ENCODE measurements at places on chromosomes 2 and 18.
A peak's percentile ranks its signal among the peaks of the same experiment; 100 is the strongest.

DNA sequence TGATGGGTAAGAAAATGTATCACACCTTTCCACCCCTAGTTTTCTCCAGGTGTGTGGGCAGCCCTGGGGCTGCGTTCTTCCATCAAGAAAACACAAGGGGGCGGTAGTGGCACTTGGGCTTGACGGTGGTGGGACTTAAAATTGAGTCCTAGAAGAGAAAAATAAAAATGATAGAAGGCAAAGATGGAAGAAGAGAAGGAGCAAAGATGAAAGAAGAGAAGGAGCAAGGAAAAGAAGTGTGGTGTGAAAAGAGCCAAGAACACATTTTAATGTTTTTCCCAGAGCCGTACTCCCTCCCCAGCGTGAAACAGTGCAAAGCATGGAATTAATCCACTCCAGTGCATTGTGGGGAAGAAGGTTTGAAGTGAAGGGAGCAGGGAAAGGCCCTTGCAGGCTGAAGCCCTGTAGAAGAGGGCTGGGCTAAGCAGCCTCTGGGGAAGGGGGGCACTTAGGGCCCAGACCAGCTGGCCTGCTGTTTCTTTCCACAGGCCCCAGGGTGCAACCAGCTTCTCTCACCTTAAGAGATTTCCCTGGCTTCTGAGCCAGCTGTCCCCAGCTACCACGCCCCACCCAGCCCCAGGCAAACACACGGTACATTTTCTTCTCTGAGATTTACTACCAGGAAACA lies 256.8 kb downstream of the RNF152 start:
- DNase-seq, result peak; percentile 51

DNA sequence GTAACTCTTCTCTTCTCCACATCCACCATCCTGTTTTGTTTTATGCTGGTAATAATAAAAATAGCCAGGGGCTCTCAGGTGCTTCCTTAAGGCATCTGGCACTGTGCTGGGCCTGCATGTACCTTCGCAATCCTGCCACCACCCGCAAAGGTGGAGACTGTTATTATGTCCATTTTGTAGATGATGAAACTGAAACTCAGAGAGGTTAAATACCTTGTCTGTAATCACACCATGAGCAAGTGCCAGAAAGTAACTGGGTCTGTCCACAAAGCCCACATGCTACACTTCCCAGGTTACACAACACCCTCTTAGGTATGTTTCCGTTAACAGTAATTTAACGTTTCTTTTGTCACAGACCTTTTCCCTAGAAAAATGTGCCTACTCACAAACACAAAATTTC lies 27.0 kb downstream of the NRP2 start:
- peak; percentile 65 for DNase-seq

DNA sequence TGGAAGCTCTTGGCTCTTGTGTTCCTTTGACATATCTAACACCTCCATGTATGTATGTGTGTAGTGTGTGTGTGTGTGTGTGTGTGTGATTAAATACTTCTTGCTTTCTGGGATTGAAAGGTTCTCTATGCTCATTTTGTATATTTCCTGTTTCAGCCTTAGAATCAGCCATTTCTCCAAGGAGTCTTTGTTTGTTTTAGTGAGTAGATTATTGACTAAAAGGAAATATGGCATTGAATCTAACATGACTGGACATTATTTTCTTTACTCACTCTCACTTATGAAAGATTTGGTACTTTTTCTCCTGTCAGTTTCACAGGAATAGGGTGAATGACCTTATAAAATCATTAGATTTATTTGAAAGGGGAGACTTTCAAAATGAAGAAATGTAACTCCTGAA lies 413.8 kb upstream of the SLC14A2 start:
- DNase-seq, result no peak

- DNase-seq, result no peak
Observed at GRCh38 chr2:8886202-8886518, 48.7 kb upstream of the KIDINS220 start.

GRCh38 chr2:71291398-71291797 lies 40.2 kb upstream of the ZNF638 start:
- no peak for DNase-seq

DNA sequence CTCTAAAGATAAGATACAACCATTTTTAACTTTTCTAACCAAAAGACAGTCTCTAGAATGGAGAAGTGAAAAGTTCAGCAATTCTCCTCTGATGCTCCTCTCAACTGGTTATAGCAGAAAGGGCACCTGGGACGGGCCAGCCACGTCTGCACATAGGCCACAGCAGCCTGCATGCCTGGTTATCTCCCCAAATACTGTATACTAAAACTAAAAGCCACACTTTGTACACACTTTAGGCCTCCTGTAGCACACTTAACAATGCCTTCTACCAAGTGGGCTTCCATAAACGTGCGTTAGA lies 179.1 kb downstream of the ANKRD44 start:
- DNase-seq, result no peak

DNA sequence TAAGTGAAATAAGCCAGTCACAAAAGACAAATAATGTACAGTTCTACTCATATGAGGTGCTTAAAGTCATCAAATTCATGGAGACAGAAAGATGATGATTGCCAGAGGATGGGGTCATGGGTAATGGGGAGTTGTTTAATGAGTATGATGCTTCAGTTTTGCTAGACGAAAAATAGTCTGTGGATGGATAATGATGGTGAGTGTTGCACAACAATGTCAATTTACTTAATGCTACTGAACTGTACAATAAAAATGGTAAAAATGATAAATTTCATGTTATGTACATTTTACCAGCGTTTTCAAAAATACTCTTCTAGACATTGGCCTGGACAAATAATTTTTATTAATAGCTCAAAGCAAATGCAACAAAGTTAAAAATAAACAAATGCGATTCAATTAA lies 118.5 kb upstream of the KYNU start:
- DNase-seq, result no peak

DNA sequence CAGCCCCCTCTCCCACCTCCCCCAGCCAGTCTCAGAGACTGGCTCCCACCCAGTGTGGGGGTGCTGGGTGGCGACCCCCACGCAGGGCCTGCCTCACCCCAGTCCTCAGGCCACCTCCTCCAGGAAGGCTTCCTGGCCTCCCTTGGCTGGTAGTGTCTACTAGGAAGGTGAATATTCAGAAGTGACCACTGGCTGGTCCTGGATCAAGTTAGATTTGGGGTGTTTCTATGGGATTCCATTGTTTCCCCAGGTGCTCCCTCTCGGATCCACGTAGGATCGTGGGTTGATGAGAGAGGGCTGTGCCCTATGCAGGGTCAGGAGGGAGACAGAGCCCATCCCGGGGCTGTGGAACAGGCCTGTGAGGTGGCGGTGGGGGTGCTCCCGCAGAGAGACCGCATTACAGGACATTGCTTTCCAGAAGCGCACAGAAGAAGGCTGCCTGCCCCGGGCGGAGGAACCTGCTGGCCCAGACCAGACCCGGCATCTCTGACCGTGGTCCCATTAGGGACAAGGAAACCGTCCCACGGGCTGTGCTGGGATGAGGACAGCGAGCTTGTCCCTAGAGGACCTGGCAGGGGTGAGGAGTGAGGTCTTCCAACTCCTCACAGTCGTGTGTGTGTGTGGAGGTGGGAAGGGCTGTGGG lies 3.3 kb downstream of the PDCD1 start:
- no peak for DNase-seq

GRCh38 chr2:173030561-173031490 lies 44.8 kb upstream of the MAP3K20 start:
- no peak for DNase-seq

GRCh38 chr18:21164548-21165095 lies 53.0 kb upstream of the ROCK1 start:
- no peak for DNase-seq

DNA sequence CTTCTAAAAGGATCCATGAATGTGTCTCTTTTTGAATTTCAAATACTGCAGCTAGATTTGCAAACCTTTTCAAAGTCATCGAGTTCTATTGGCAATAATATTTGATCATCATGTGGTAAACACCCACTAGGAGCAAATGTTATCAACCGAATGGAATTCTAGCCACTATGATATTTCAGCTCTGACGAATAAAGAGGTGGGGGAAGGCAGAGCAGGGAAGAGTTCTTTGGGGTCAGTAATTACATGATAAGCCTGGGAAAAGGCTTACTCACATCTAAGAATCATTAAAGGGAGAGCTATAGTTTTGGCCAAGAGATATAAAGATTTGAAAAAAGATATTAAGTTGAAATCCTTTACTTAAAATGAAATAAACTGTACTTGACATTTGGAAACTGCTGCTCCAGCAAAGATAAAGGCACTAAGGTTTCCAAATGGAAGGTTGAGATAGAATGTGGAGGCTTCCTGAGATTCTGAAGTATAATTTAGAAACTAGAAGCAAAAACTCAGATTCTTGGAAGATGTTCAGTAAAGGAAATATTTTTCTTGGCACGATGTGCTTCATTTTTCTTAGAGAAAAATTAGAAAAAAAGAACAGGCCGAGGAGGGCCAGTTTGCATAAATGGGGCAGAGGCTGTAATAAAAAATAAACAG lies 104.7 kb upstream of the ARHGAP28 start:
- no peak for DNase-seq

GRCh38 chr2:20129331-20130159 lies 78.1 kb upstream of the LAPTM4A start:
- peak; percentile 97 for DNase-seq

DNA sequence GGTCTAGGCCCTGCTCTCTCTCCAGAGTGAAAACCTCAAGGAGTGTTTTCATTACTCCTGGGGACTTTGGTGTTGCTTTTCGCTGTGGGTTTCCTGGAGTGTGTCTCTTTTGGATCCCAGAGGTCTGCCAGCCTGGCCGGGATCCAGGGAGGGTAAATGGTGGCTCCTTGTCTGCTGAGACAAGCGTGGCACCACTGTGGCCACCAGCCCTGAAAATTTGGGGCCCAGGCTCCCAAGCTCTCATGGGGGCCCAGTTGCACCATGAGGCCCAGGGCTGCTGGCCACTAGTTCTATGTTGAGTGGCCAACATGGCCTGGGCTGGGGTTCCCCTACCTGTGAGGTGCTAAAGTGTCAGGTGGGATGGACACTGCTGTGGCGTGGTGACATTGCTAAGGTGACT lies 144.8 kb downstream of the CTIF start:
- DNase-seq, result no peak

GRCh38 chr2:134718817-134719814 lies at the start of gene TMEM163:
Gene TMEM163 (minus strand): TSS chr2:134719000.
- peak; percentile 43 for DNase-seq

- no peak for DNase-seq
Observed at GRCh38 chr18:41873730-41874129, 81.3 kb upstream of the PIK3C3 start.

- no peak for DNase-seq
Observed at GRCh38 chr2:68414876-68415275, 49.8 kb downstream of the PLEK start.

GRCh38 chr2:17958466-17959092 lies 80.1 kb downstream of the KCNS3 start:
- DNase-seq, result no peak

- no peak for DNase-seq
Observed at GRCh38 chr2:138485019-138485418, 16.6 kb upstream of the SPOPL start.

DNA sequence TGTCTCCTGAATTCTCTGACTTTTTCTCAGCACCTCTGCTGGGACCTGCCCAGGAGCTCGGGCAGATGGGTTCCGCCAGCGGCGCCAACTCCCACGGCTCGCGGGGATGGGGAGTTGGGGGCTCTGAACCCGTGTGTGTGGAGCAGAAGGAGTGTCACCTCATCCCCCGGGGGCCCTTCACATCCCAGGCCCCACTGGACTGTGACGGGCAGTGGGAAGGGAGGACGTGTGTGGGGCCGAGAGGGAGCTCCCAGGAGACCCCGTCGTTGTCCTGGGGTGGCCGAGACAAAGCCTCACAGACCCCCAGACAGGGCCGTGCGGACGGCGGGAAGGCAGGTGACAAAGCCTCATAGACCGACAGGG lies 130.0 kb upstream of the CTDP1 start:
- DNase-seq, result no peak

DNA sequence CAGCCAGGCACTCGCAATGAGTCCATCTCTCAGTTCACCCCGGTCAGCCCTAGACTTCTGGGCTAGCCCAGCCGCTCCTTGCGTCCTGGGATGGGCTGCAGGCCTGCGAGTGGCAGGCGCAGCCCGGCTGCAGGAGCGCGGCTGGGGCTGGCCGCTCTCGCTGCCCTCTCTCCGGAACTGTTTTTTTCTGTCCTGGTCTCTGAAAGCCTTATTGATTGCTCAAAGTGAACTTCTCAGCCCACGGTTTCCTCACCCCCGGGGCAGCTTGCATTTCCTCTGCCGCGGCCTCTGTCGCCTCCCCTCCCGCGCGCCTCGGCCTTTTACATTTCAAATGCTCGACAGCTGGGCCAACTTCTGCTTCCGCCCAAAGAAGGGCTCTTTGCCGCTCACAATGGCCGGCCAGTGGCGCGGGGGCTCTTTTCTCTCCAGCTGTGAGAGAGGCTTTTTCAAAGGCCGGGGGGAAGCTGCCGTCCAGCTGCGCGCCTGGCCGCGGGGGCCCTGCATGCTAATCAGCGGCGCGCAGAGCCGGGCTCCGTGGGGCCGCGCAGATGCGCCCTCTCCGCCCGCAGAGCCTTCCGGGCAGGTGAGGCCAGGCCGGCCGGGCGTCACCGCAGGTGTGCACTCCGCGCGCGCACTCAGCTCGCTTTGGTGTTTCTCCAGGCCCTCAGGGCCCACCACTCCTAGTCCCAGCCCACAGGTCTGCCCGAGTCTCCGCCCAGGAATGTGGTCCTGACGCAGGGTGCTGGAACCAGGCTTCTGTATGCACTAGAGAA lies 513.8 kb downstream of the RNF144A start:
- DNase-seq, result no peak

GRCh38 chr2:187435756-187436155 lies 12.3 kb downstream of the CALCRL start:
- no peak for DNase-seq

- no peak for DNase-seq
Observed at GRCh38 chr2:174122185-174122584, 126.1 kb downstream of the OLA1 start.

DNA sequence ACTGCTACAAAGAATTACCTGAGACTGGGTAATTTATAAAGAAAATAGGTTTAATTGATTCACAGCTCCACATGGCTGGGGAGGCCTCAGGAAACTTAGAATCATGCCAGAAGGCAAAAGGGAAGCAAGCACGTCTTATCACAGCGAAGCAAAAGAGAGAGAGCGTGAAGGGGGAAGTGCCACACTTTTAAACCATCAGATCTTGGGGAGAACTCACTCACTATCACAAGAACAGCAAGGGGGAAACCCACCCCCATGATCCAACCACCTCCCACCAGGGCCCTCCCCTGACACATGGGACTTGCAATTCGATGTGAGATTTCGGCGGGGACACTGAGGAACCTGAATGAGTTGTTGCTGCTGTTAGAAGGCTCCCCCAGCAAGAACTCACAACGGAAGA lies 220.2 kb upstream of the PIEZO2 start:
- DNase-seq, result no peak

DNA sequence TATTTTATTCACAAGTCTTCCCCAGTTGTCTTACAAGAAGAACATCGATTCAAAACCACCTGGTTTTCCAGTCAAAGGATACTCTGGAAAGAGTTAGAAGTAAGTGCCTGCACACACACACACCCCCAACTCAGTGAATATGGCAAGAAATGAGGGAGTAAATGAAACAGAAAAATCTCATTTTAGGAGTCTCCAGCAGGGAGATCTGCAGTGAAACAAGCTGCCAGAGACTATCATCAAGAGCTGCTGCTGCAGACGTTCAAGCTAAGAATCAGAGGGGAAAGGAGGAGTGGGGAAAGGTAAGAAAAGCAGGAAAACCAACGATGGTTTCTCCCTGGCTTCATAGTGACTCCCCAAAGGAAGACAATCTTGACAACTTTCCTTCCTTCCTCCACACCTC lies 2.4 kb downstream of the ALK start:
- DNase-seq, result no peak
